Activated CD4-positive, alpha-beta T cell treated with anti-CD3 and anti-CD28 coated beads, Interleukin-2, amount 10 ng/mL, durations not matched to agents 7 days and 5 days (primary cell): ENCODE measurements at places on chromosomes 7 and 10. TPM values are rescaled to one million over a fixed set of nuclear protein-coding genes. Genes with fewer than 3 reads are reported as not detected.

The AGMO gene
- total RNA-seq, result not detected

The ASB10 gene
- not detected for total RNA-seq

The SMKR1 gene
- 2.2 TPM for total RNA-seq

The CCDC172 gene
- total RNA-seq, result not detected

The LRMDA gene
- total RNA-seq, result not detected

The PRRT4 gene
- 0.25 TPM for total RNA-seq

DNA sequence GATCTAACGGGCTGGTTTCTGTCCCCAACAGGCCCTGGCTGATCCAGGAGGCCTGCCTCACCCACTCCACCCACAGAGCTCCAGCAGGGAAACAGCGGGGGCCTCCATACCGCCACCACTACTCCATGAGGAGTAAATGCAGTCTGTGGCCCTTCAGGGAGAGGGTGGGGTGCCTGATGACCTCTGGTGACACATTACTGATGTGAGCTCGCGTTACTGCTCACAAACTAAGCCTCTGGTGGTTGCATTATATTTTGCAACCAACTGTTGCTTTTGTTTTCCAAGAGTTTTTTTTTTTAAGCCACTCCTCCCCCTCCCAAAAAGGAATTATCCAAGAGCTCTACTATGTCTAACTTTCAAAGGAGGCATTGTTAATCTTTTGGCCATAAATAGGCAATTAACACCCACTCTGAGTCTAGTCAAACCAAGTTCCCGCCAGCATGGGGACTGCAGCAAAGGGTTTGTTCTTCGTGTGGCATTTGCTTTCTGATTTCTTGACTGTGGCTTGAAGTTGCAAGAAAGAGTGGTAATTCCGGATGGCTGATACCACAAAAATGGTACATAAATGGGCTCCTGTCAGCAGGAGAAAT, 72.6 kb downstream of the FAM53B start:
- DNase-seq, result peak; percentile 21
- H3K27ac ChIP-seq, result peak overlapping the region; percentile 79
- peaks cover 30% of the 10 kb centered on the region for H3K36me3 ChIP-seq
- no peaks in the 10 kb centered on the region for H3K27me3 ChIP-seq
- no peak overlapping the region for H3K4me3 ChIP-seq

DNA sequence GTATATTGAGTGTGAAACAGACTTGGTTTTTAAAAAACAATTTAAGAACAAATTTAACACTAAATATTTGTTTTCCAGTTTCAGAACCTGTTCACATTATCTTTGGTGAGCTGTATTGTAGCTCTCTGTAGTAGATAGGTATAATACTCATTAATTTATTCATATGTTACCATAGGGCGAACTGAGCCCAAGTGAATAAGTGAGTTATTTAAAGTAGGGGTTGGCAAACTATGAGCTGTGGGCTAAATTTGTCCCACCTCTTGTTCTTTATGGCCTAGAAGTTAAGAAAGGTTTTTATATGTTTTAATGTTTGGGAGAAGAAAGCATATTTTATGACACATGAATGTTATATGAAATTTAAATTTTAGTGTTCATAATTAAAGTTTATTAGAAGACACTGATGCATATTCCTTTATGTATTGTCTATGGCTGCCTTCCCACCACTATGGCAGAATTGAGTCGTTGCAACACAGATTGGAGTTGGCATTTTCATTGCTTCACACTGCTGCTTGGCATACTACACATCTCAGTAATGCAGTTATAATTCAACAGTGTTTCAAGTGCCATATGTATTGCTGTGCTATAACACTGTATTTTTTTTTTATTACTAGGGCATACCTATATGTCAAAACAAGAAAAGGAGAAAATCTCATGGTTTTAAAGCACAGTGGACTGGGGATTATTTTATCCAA, 146.5 kb downstream of the ADK start:
- DNase-seq, result no peak
- H3K4me3 ChIP-seq, result no peak overlapping the region
- H3K4me1 ChIP-seq, result peaks cover 4% of the 10 kb centered on the region
- peaks cover 5% of the 10 kb centered on the region for H3K36me3 ChIP-seq
- H3K27ac ChIP-seq, result no peak overlapping the region
- no peaks in the 10 kb centered on the region for H3K27me3 ChIP-seq

DNA sequence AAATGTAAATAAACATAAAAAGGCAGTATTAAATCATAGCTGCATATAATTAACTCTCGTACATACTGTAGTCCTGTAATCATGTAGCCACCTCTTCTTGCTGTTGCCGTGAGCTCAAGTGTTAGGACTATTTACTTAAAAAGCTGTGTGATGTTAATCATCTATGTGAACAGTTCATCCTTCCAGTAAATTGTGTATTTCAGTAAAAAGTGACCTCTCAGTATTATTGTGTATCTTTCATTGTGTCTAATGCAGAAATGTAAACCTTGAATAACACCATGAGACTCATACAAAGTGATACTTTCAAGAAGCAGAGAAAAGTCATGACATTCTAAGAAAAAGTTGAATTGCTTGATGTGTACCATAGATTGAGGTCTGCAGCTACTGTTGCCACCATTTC, 38.0 kb downstream of the ADD3 start:
- H3K27me3 ChIP-seq, result no peaks in the 10 kb centered on the region
- no peak for DNase-seq
- H3K4me1 ChIP-seq, result peaks cover 40% of the 10 kb centered on the region
- no peak overlapping the region for H3K27ac ChIP-seq

DNA sequence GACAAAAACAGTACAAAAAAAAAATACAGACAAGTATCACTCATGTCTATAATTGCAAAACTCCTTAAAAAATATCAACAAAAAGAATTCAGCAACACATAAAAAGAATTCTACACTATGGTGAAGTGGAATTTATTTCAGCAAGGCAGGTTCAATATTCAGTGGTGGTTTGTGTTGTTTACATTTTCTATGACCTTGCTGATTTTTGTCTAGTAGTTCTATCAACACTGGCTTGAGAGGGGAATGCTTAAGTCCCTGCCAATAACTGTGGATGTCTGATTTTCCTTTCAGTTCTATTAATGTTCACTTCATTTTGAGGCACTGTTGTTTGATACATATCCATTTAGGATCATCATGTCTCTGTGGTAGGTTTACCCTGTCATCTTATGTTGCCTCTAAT, 58.5 kb downstream of the CADPS2 start:
- no peaks in the 10 kb centered on the region for H3K36me3 ChIP-seq
- no peak overlapping the region for H3K4me3 ChIP-seq
- no peaks in the 10 kb centered on the region for H3K27me3 ChIP-seq
- no peak overlapping the region for H3K27ac ChIP-seq

DNA sequence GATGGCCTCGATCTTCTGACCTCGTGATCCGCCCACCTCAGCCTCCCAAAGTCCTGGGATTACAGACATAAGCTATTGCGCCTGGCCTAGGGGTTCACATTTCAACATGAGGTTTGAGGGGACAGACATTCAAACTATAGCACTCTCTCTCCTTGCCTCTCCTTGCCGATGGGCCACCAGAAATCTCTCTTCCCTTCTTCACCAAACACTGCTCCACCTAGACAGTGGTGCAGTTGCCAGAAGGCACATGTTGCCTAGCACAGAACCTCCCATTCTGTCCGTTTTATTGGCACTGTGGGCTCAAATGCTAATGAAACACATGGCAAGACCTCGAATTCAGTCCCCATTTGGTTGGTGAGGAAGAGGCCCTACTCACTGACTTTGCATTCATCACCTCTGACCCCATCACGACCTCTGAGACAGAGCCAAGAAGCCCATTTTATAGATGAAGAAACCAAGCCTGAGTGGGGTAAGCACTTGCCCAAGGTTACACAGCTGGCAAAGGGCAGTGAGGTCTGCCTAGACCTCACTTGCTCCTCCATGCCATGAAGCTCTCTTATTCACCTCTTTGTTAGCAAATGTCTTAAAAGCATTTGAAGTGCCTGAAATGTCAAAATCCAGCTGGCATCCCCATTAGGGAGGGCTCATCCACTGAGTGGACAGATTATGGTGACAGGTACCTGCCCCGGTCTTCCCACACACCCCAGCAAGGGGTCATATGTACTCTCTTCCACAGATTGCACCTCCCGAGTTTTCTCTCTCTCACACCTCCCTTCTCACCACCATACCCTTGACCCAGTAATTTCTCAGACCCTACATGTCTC, 34.0 kb downstream of the GPRIN2 start:
- no peak overlapping the region for H3K4me3 ChIP-seq
- no peak overlapping the region for H3K27ac ChIP-seq
- H3K27me3 ChIP-seq, result no peaks in the 10 kb centered on the region
- DNase-seq, result no peak
- H3K36me3 ChIP-seq, result no peaks in the 10 kb centered on the region

GRCh38 chr7:105685161-105685560, 103.9 kb upstream of the EFCAB10 start:
- H3K27me3 ChIP-seq, result no peaks in the 10 kb centered on the region
- H3K4me3 ChIP-seq, result no peak overlapping the region
- H3K27ac ChIP-seq, result no peak overlapping the region
- peaks cover 7% of the 10 kb centered on the region for H3K4me1 ChIP-seq
- no peak for DNase-seq
